Aorta (tissue), 5 donors: ENCODE measurements at places on chromosomes 2 and 18. TPM values are rescaled to one million over a fixed set of nuclear protein-coding genes. Genes with fewer than 3 reads are reported as not detected.

The RIT2 gene
- total RNA-seq = not detected

The SFXN5 gene
- total RNA-seq = 12.6 TPM

The LYG2 gene
- not detected for total RNA-seq

The SPATS2L gene
- 67.5 TPM for total RNA-seq

The CREG2 gene
- total RNA-seq = not detected

The ALK gene
- total RNA-seq = 0.30 TPM

The CYBRD1 gene
- 396 TPM for total RNA-seq

The ARHGAP15 gene
- 26.2 TPM for total RNA-seq

The SLC30A3 gene
- total RNA-seq = 0.78 TPM

The CYRIA gene
- 12.8 TPM for total RNA-seq

The ZNF519 gene
- total RNA-seq = 10.0 TPM

The EML6 gene
- 2.6 TPM for total RNA-seq

The PSTPIP2 gene
- total RNA-seq = 12.6 TPM

The CDH20 gene
- total RNA-seq = not detected

The XDH gene
- total RNA-seq = not detected

The TMEM247 gene
- not detected for total RNA-seq

The SLC8A1 gene
- total RNA-seq = 35.9 TPM

The POTEJ gene
- not detected for total RNA-seq

The POMC gene
- 1.2 TPM for total RNA-seq

The FBLN7 gene
- total RNA-seq = 4.5 TPM

The CDH19 gene
- total RNA-seq = 9.6 TPM

The SPC25 gene
- 0.58 TPM for total RNA-seq

The PROM2 gene
- total RNA-seq = 1.4 TPM

The ASXL3 gene
- 5.1 TPM for total RNA-seq

The MERTK gene
- total RNA-seq = 61.3 TPM

The CNDP1 gene
- 0.49 TPM for total RNA-seq
